ENCODE measurements at places on chromosomes 7 and 10.
A peak's percentile ranks its signal among the peaks of the same experiment; 100 is the strongest.

- DNase-seq: peak; percentile 36
Observed at GRCh38 chr7:450741-451140, 68.9 kb downstream of the PDGFA start.

GRCh38 chr10:62379394-62379793, 5.2 kb downstream of the ZNF365 start:
- DNase-seq: no peak

GRCh38 chr7:29214816-29215215, 20.2 kb downstream of the CHN2 start:
- DNase-seq: no peak

DNA sequence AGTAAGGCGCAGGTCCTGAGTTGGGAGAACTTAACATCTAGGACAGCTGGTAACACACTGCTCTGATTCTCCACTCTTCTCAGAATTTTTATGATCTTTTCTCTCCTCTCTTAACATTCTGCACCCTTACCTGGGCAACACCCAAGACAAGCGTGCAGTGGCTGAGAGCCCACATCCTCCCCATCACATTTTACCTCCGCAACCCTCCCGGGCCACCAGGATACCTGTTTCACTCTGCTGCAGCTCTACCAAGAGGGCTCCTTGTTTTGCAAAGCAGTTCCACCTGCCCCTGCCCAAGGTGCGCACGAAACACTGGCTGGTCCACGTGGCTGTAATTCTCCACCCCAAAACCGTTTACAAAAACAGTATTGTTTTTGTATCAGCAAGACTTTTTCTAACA, 81.5 kb downstream of the ITIH5 start:
- DNase-seq: no peak

DNA sequence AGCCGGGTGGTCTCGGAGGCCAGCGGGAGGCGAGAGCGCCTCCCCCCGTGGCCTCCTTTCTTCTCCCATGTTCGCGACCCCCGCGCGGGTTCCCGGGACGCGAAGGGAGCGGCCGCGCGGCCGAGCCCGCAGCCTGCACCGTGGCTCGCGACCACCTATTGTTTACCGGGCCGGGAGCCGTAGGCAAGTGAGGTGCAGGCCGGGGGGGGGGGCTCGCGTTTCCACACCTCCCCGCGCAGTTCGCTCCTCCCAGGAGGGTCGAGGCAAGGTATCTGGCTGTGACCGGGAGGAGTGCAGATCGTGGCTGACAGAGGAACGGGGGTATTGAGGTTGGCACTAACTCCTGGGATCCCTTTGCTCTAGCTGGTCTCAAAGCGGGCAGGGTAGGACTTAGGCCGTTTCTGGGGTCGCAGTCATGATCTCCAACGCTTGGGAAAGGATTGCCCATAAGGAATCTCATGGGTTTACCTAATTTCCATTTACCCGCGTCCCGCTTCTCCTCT, 734 bp downstream of the PTPN12 start:
- DNase-seq: peak; percentile 41

DNA sequence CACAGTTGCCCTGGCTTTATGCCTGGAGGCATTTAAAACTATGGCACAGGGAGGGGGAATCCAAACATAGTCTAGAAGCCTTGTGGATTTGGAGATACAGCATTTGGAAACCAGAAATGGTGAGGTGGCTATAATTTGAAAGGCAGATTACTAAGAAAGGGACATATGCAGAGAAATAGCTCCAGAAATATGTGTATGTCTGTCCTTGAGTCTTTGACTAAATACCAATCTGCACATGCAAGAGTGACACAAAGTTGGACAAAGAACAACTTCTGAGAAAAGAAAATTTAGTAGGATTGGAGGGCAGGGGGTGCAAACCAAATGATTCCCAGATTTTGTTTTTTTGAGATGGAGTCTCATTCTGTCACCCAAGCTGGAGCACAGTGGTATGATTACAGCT, 229.6 kb downstream of the TMEM26 start:
- no peak for DNase-seq

DNA sequence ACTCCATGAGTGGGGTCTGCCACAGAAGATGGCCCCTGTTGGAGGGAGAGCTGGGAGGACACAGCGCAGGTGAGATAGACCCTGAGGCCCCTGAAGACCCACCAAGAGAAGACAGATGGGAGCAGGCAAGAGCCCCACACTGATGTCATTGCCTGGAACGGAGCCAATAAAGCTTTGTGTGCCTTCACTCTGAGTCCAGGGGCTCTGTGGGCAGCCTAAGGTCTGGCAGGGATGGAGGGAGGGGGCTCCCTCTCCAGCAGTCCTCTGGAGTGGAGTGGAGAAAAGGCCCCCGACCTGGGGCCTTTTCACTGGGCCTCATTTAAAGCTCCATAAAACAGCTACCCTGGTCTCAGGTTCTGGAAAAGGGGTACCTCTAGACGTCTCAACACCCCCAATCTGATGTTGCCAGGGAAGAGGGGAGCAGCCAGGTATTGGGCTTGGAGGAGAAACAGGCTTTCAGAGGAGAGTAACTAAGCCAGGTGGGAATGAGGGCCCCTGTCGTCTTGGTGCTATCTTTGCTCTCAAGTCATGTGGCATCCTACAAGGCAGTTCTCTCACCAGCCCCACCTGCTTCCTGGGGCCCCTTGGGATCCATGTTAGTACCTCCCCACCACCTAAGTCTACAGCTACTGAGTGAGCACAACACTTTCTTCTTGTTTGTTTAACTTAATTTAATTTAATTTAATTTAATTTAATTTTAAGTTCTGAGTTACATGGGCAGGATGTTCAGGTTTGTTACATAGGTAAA, 1.4 kb downstream of the C10orf62 start:
- no peak for DNase-seq

DNA sequence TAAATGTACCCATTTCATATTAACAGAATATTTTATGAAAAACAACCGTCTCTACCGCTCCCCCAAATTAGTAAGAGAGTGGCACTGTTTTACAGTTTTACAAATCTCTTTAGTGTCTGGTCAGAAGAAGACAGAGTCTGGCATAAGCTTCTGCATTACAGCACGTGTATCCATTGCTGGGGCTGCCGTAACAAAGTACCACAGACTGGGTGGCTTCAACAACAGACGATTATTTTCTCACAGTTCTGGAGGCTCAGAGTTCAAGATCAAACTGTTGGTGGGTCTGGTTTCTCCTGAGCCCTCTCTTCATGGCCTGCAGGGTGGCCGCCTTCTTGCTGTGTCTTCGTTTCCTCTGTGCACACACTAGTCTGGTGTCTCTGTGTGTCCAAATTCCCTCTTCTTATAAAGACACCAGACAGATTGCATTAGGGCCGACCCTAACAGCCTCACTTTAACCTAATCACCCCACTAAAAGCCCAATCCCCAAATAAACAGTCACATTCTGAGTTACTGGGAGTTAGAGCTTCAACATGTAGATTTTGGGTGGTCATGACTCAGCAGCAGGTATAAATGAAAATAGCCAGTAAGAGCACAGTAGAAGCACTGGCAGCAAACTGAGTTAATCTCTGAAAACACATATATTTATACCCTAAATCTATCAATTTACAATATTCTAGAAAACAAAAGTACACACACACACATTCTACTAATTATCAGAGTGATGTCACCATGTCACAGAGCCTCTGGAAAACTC, 4.0 kb upstream of the SPOCK2 start:
- DNase-seq: no peak

DNA sequence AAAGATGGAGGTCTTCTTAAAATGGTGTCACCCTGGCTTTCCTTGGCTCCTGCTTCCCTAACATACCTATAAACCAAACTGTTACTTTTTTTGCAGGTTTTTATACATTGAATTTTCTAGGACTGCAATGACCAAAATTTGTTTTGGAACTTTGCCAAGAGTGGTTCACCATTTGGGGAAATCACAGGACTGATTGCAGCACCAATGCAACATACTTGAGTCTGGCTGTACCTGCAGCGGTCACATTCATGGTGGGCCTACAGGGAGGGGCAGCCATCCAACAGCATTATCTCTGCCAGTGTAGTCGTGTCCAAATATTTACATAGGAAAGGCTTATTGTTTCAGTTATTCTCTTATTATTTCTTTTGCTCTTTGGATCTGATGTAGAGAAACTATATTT, 69.0 kb downstream of the HACD1 start:
- DNase-seq: no peak

DNA sequence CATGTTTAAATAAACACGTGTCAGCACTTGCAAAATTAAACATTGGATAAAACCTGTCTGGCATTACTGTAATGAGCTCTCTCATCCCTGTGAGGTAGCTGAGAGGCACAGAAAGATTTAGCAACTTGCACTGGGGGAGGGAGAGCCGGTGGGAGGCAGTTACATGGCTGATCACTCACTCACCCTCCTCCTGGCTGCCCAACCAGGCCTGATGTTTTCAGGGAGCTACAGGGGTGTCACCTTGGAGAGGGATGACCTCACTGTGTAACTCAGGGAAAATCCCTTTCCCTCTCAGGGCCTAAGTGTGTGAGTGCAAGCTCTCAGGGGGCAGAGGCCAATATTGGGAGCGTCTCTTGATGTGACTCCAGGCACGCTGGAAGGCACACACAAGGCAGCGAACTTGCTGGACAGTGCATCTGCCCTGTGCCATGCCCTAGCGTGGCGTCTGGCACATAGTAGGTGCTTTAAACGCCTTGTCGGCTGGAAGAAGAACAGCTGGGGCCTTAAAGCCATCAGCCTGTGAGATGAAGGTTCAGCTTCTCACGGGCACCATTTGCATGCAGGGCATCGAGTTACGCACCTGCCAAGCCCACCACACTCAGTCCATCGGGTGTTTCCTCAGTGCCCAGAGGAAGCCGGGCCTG, 51.1 kb downstream of the ELFN1 start:
- DNase-seq: no peak

DNA sequence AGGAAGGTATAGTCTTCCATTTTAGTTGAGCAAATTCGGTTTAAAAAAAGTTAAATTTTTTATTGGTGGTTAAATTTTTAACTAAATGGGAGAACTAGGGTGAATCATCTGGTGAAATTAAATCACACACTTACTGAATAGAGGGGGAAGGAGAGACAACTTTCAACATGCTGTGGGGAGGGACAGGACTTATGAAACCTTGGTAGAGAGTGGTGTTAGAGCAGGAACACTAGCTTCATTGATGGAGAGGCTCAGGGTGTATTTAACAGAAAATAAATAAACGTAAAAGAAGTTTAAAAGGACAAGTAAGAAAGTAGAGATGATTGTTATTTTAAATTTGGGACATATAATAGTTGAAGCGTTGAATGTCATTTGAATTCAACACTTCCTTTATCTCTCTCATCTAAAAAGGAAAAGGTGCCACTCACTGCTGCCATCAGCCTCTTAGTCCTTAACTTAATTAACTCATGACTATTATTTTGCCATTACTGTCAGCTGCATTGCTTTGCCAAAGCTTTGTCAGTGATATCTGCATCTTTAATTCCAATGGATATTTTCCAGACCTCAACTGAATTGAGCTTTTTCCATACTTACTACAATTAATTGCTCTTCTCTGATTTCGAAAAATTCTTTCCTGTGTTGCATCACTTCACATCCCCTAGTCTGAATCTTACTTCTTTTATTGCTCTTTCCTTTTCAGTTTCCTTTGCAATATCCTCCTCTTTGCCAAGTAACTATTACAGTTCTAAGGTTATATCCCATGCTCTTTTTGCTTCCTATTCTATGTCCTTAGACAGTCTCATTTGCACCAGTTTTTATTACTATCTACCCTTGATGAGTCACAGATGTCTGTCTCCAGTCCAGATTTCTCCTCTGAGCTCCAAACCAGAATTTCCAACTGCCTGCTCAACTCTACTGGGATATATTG, 71.7 kb downstream of the GNAT3 start:
- no peak for DNase-seq

GRCh38 chr10:6532321-6532720, 47.8 kb downstream of the PRKCQ start:
- DNase-seq: no peak

- DNase-seq: no peak
Observed at GRCh38 chr10:52099026-52099600, 215.0 kb upstream of the DKK1 start.

- DNase-seq: no peak
Observed at GRCh38 chr10:102327641-102328040, 67.9 kb upstream of the NFKB2 start.

DNA sequence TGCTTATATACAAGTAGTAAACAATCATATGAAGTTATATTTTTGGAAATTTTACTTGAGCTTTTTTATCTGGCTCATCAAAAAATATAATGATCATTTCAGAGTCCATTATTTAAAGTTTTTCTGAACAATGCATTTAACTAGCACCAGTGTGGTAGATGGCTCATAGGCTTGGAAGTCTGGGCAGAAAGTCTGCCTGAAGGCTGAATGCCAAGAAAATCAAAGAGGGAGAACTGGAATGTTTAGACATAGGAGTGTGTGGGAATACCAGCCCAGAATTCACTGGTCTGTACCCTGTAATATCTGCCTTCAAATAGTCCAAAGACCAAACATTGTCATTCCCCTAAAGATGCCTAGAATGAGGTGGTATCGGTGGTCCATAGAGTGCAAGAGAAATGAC, 40.3 kb upstream of the ANK3 start:
- DNase-seq: no peak

GRCh38 chr7:148772297-148773089, 73.8 kb downstream of the CUL1 start:
- DNase-seq: peak; percentile 48

GRCh38 chr10:48594371-48594770, 10.5 kb downstream of the ARHGAP22 start:
- DNase-seq: no peak

DNA sequence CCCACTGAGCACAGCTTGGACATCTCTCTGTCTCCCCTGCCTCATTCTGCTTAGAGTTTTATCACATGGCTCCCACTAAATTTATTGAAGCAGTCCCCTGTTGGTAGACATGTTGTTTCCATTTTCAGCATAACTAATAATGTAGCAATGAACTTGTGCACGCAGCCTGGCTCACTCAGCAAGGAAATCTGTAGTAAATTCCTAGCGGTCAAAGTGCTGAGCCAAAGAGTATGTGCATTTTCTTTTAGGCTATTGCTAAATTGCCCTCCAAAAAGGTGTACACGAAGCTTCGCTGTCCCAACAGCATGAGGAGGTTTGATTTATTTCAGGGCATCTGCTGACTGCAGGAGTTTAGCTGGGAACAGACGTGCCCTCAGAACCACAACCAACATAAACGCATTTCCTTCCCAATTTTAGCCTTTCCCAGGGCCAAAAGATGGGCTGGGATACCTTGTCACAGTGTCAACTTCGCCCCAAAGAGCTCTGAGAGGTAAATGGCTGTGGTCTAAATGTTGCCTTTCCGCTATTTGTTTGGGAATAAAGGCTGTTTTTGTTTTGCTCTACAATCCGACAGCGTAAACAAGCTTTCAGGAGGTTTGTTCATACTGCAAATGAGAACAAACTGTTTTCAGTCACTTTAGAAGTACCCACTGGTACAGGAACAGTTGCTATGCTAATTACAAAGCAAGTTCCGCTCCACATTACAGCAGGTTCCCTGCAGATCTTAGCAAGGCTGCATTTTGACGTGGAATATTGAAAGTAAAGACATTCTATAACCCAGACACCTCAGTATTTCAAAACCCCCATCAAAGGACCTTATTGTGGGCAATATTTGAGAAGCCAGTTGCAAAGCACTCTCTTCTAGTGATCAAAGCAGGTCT, 16.8 kb downstream of the VSIR start:
- DNase-seq: no peak

- no peak for DNase-seq
Observed at GRCh38 chr7:106823631-106824030, 41.5 kb upstream of the PIK3CG start.

Measured in stimulated activated CD8-positive, alpha-beta memory T cell treated with anti-CD3 and anti-CD28 coated beads, Interleukin-4, amount 100 ng/mL, for 48 hours (primary cell).